ENCODE measurements at places on chromosomes 12 and 14.

DNA sequence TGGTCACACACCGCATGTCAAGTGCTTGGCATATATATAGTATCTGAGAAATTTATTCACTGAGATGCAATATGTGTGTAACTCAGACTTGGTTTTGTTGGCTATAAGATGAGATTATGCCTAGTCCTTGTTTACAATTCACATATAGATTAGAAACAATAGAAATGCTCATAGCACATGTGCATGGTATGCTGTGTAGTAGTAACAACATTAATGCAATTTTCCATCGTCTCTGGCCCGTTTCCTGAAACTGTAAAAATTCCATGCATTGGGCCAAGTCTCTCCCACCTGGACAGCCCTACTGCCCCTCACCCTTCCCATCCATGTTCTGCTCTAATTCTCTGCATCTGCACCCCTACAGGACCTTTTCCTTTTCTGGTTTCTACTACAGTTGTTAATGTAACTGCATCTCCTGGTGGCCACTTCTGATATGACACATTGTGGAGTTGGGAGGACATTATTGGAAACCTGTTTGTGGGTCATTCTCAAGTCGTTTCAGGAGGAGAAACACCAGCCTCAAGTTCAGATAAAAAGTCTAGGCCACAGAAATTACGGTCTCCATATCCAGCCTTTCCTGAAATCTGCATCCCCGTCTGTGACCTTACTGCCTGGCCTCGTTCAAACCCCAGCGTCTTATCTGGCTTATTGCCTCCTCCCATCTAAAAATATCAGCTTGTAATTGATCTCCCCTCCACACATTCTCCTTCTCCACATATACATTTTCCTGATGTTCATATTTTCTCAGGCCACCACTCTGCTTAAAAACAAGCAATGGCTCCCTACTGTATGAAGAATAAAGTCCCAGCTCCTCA is 37.5 kb downstream of the EMP1 start:
- peak; percentile 17 for DNase-seq

DNA sequence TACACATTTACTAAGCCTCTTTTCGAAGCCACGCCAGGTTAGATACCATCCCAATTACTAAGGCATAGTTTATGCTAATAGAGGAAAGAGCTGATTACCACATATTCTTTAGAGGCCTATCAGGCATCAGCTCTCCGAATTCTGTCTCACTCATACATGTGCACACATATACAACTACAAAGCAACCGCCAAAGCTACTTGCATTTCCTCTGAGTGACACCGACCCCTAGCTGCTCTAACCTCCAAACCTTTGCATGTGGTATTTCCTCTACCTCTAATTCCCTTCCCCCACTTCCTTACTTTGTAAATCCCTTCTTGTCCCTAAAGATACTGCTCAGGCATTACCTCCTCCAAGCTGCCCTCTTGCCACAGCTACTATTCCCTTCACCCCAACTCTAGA is 107.2 kb downstream of the DUSP6 start:
- DNase-seq = no peak

- no peak for DNase-seq
Measured at GRCh38 chr14:56136571-56137452, 18.6 kb downstream of the PELI2 start.

- peak; percentile 49 for DNase-seq
Measured at GRCh38 chr12:1692226-1692625, 1.4 kb downstream of the ADIPOR2 start.

DNA sequence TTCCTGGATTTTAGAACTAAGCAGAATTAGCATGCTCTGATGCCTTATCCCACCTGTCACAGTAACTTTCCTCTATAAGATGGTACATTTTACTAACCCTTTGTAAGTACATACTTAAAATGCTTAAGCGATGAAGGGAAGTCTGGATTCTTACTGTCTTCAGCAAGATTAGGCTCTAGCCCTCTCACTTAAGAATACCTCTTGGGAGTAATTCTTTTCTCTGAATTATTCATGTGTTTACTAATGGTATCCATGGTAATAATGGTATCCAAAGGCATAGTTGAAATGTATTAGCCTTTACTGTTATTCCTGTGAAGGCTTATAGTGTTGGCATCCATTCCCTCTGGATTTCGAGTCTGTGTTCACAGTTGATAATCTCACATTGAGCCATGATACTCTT is 176.9 kb downstream of the MON2 start:
- DNase-seq = no peak

DNA sequence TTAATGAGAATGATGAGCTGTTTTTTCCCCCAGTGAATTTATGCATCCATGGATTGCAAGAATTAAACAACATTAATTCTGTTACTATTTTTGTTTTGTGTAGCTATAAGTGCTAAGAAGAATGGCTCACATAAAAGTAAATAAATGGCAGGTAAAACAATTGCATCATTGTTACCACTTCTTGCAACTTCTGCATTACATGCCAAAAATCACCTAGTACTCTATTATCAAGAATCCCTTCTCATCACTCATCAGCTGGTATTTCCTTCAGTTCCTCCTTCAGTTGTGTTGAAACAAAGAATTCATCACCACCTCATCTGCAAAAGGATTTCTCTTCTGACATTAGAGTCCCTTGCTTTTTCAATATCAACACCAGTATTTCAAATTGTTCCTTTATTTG is 773 bp downstream of the A2M start:
- peak; percentile 17 for DNase-seq

GRCh38 chr12:132634411-132634990 is 15.9 kb downstream of the P2RX2 start:
- DNase-seq = no peak

GRCh38 chr12:94308612-94309011 is 151.1 kb downstream of the CEP83 start:
- no peak for DNase-seq

- no peak for DNase-seq
Measured at GRCh38 chr12:16229676-16230075, 47.8 kb downstream of the SLC15A5 start.

DNA sequence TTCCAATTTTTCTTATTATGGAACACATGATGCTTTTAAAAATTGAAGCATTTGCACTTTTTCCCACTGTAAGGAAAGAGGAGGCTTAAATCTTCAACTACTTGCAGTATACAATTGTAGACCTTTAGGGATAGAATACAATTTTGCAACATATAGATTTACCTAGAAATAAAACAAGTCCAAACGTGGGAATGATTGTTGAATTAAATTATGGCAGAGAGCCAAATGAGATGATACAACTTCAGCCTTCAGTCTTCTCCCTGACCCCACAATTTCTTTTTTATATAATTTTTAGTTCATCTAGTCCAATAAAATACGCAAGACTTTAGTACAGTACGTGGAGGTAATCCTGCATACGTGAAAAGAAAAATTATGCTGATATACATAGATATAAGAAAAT is 666.5 kb downstream of the SLC16A7 start:
- DNase-seq = no peak

DNA sequence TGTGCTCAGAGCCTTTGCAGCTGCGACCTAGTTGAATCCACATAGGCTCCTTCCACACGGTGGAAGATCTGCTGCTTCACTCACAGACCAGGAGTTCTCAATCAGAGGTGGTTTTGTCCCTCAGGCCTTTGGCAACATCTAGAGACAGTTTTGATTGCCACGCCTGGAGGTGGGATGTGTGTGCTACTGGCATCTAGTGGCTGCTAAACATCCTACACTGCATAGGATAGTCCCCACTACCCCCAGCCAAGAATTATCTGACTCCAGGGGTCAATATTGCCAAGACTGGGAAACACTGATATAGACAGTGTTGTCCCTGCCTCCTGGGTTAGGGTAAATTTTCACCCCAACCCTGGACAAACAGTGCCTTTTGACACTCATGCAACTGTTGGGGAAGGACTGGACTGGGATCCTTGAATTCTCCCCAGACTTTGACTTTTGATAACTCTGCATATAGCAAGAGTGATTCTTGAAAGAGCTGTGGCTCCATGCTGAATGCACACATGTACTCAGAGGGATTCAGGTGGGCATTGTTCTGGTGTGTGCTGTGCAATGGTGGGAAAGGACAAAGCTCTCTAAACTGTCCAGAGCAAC is 39.8 kb downstream of the BAZ2A start:
- no peak for DNase-seq

DNA sequence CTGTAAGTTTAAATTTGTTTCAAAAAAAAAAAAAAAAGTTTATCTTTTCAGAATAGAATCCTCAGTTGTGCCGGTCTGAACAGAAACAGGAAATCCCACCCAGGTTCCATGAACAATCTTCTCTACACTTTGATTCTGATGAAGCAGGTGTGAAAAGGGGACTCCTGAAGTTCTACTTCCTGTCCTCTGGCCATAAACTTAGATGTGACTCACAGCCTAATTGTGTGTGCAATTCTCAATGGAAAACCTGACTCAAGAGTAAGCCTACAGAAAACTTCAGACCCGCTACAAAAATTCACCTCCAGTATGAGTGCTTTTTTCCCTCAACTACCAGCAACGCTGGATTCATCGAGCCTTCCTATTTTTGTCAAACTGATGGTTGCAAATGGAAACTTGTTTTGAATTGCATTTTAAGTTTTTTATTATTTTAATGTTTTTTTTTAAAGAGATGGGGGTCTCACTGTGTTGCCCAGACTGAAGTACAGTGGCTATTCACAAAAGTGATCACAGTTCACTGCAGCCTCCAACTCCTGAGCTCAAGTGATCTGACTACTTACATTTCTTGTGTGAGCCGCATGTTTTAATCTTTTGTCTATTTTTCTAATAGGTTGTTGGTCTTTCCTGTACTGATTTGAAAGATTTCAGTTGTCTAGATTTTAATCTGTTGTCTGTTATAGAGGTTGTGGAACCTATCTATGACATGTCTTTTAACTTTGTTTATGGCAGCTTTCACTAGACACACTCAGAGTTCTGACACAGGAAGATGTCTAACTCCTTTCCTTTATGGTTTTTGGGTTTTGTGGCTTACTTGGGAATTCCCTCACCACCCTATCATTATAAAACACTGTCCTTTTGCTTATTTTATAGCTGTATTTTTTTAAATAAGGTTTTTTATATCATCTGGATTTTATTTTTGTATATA is 37.6 kb downstream of the ATG14 start:
- no peak for DNase-seq

DNA sequence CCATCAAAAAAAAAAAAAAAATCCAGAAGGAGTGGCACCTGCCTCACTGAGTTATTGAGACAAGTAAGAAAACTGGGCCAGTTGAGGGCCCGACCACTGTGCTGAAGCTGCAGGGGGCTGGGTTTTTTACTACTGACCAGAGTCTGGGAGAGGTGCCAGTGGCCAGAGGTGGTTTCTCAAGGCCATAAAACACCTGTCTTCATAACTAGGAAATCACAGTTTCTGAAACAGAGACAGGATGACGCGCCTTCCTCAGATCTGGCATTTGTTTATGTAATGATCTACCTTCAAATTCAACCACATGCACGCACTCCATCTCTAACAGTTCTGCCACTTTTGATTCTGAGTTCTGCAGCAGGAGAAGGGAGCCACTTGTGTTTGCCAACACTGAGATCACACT is 12.7 kb downstream of the TSPAN11 start:
- DNase-seq = no peak

- DNase-seq = no peak
Measured at GRCh38 chr14:99023371-99023770, 248.6 kb downstream of the BCL11B start.

GRCh38 chr12:2376908-2377657 is 324.3 kb downstream of the CACNA1C start:
- no peak for DNase-seq

GRCh38 chr12:46908936-46909635 is 83.3 kb upstream of the SLC38A4 start:
- no peak for DNase-seq

DNA sequence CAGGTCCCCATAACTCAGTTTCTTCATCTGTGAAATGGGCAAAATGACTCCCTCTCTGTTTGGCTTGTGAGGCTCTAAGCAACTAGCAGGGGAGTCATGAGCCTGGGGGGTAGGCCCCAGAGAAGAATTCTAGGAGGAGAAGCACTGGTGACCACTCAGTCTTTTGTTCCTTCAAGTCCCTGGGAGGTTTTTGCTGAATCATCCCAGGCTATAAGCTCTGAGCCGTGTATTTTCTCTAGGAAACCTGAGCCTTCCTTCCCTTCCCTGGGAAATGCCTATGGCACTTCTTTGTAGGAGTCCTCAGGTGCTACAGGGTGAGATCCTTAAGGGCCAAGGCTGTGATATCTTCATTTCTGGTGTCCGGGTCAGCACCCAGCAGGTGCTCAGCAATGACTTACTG is 4.5 kb downstream of the RPH3A start:
- no peak for DNase-seq

GRCh38 chr12:130879212-130879686 is 7.4 kb downstream of the RAN start:
- DNase-seq = no peak

DNA sequence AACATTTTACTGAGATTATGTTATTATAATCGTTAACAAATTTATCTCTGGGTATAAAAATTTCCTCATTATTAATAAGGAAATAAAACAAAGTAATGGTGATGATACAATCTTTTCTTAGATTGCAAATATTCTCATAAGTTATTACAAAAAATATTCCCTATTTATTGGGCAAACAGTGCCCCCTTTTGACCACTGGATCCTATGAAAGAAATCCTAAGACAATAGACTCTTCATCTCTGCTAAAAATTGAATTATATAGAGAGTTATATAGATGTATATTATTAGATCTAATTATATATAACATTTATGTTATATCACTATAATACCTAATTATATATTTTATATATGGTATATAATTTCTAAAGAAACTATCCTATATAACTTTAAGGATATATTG is 94.2 kb upstream of the FGD4 start:
- peak; percentile 37 for DNase-seq

DNA sequence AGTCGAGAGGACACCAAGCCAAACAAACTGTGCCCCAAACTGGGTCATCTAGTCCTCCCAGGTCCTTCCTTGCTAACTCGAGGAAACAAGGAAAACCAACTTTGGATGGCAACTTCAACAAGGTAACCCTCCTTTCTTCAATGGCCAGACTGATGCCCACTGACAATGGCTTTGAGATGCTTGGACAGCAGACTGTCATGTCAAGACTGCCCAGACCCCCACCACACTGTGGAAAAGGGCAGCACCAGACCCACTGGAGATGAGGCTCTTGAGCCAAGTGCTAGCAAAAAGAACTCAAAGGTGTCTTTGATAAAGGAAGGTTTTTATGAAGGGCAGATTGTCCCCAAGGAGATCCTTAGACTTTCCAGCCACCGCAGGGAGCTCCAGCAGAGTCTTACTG is 9.0 kb upstream of the CDH24 start:
- no peak for DNase-seq

- no peak for DNase-seq
Measured at GRCh38 chr12:62903151-62903550, 31.8 kb downstream of the PPM1H start.

GRCh38 chr12:120529641-120530417 is 871 bp upstream of the COQ5 start:
- DNase-seq = peak; percentile 60

- no peak for DNase-seq
Measured at GRCh38 chr14:78162202-78162601, 8.0 kb upstream of the NRXN3 start.

- DNase-seq = peak; percentile 94
Measured at GRCh38 chr12:64256166-64256800, 34.2 kb upstream of the KICS2 start.

DNA sequence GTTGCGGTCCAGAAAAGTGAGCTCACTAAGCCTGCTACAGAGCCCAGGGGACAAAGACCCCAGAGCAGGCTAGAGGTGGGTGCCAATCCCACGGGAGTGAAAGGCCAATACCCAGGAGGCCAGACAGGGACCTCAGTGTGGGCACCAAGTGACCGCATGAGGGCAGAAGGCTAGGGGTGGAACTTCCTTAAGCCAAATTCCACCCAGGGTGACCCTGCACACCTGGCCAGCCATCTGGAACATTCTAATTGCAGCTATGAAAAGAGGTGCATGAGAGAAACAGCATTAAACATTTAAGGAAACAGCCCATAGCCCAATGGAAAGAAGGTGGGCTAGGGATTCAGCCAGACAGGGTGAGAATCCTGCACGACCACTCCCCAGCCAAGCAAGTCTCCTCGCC is 19.4 kb downstream of the GLTP start:
- DNase-seq = no peak
